Posterior vena cava (tissue), 2 donors: ENCODE measurements at places on chromosomes 2 and 18. TPM values are rescaled to one million over a fixed set of nuclear protein-coding genes. Genes with fewer than 3 reads are reported as not detected.

DNA sequence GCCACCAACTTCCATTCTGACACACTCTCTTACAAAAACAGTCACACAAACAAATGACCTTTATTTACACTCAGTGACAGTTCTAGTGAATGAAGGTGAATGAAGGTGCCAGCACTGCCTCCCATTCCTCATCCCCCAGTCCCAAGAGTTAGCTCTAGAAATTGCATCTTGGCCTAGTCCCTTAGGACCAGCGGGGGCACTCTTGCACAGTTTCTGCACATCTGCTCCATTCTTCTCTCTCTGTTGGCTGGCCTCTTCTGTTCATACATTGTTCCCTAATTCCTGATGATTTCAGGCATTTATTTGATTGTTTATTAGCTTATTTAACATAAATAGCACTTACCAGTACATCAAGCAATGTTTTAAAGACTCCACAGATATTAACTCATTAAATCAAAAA lies 30.9 kb downstream of the GAREM1 start:
- DNase-seq, result no peak

GRCh38 chr2:215535741-215536140 lies 99.9 kb upstream of the FN1 start:
- DNase-seq, result no peak

CRYGC gene
- not detected for total RNA-seq

DNA sequence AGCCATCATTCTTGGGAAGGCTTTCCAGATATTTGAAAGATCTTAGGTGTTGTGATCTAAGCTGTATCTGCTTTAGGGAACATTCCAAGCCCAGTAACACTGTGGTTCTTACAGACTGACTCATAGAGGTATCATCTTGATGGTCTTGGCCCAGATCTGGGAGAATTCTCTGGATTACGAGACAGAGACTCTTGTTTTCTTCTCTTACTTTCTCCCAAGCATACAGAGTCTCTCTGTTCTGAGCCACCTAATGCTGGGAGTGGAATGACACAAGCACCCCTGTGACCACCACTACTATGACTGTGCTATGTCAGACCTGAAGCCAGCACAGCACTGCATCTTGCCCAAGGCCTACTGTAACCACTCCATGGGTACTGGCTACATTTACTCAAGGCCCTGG lies 81.0 kb upstream of the EPAS1 start:
- no peak for DNase-seq

GNLY gene
- total RNA-seq, result 5.3 TPM

DNA sequence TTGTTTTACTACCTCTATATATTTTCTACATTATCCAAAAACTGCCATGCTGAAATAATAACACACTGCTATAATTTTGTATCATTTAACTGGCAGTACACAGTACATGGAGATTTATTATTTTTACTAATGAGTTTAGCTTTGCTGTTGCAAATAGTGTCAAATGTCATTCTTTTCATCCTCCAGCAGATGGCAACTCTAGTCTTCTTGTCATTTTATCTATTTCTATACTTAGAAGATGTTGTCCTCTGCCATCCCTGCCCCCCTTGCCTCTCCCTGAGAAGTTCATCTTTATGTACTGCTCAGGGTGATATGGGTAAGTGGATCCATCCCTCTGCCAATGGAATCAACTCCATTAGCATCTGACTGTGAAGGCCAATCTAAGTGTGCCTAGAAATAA lies 21.7 kb upstream of the LRRTM1 start:
- no peak for DNase-seq

- DNase-seq, result no peak
Measured at GRCh38 chr18:63187791-63188460, 131.6 kb downstream of the BCL2 start.

- DNase-seq, result peak; percentile 16
Measured at GRCh38 chr2:72090271-72090720, 57.4 kb downstream of the CYP26B1 start.

DNA sequence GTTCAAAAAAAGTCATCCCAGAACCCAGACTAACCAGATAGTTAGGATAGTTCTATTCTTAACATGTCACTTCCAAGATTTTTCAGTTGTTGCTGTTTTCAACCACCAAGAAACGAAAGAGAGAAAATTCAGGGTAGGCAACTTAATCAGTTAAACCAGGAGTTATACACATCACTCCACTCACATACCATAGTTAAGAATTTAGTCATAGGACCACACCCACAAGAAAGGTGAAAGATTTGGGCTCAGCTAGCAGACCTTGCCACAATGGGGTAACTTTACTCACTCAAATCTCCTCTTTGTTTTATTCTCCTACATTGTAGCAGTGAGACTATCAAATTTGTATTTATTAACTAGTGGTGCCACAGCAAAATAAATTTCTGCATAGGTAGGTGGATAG lies 473.6 kb downstream of the NUP35 start:
- DNase-seq, result no peak

DNA sequence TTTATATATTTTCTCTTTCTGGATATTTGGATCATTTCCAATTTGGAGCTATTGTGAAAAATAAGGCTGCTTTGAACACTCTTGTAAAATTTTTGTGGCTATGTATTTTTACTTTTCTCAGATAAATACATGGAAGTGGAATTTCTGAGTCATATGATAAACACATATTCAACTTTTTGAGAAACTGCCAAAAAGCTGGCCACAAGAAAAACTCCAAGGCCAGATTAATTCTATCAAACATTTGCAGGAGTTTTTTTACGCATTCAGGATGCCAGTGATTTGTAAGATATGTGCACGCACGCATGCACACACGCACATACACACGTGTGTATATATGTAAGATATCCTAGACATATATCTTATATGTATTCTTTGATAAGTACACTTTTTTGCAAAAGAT lies 477.5 kb upstream of the SPHKAP start:
- DNase-seq, result no peak

BUB1 gene
- 0.57 TPM for total RNA-seq

MFF gene
- 52.2 TPM for total RNA-seq

DNA sequence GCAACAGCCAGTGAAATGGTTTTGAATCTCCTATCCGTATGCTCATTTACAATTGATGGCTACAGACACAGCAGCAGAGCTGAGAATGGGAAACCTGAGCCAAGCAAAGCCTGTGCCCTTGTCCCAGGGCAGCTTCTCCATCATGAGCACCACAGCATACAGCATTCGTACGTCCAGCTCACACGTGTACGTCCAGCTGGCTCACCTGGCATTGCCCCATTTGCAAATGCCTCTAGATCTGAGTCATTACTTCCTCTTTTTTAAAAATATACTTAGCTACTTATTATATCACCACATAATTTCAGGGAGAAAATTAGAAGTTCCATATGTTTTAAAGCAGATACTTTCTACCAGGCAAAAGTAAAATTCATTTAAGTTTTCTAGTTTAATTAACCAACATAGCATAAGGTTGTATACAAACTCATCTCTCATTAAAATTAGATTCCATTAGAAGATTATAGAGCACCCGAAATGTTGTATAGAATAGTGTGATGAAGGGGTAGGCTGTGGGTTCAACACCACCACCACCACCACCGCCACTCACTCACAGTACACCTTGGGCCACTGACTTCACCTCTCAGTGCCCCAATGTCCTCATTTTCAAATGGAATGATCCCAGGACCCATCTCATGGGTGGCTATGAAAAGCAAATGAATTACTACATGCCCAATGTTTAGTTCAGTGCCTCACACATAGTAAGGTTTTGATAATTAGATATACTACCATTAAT lies 31.4 kb upstream of the TMEM177 start:
- no peak for DNase-seq

GRCh38 chr2:86623043-86623493 lies 597 bp downstream of the RNF103 start:
- peak; percentile 88 for DNase-seq

DNA sequence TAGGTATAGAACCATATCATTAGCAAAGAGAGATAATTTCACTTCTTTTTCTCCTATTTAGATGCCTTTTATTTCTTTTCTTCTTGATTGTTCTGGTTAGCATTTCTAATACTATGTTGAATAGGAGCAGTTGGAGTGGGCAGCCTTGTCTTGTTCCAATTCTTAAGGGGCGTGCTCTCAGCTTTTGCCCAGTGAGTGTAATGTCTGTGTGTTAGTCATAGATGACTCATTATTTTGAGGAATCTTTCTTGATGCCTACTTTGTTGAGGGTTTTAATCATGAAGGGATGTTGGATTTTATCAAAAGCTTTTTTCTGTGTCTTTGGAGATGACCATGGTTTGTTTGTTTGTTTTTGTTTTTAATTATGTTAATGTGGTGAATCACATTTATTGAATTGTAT lies 1453.1 kb upstream of the SLC39A10 start:
- DNase-seq, result no peak

EPB41L5 gene
- 11.5 TPM for total RNA-seq

DNA sequence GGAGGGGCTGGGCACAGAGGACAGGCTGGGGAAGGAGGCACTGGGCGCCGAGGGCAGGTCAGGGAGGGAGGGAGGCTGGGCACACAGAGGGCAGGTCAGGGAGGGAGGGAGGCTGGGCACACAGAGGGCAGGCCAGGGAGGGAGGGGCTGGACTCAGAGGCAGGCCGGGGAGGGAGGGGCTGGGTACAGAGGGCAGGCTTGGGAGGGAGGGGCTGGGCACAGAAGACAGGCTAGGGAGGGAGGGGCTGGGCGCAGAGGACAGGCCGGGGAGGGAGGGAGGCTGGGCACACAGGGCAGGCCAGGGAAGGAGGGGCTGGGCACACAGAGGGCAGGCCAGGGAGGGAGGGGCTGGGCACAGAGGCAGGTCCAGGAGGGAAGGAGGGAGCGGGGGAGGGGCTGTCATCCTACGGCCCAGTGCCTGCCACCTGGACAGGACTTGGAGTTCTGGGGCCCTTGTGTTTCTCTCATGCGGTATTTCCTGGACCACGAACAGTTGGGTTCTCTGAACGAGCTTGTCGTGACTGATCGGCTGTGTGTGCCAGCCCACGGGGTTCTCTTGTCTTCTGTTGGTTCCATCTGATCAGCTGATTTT lies 46.7 kb upstream of the KCNG2 start:
- DNase-seq, result peak; percentile 72

DNA sequence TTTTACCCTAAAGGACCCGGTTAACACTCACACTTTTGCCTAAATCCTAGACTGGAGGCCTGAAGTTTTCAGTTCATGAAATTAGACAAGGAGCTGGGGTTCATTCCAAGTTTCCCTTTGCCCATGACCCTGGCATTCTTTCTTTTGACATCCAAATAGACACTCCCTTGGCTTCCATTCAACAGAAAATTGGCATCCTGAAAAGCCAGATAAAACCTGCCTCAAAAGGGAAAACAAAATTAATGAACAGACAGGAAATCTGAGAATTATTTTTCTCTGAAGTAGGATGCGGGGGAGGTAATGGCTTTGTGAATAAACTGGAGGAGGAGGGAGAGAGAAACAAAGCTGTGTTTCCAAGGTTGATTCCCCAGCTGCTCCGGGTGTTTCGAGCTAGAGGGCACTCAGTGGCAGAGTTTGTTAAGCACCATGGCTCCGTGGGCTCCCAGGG lies 41.0 kb downstream of the SPP2 start:
- DNase-seq, result no peak

- peak; percentile 95 for DNase-seq
Measured at GRCh38 chr2:19801367-19802080, 100.3 kb downstream of the TTC32 start.

CYP1B1 gene
- 90.9 TPM for total RNA-seq

DNA sequence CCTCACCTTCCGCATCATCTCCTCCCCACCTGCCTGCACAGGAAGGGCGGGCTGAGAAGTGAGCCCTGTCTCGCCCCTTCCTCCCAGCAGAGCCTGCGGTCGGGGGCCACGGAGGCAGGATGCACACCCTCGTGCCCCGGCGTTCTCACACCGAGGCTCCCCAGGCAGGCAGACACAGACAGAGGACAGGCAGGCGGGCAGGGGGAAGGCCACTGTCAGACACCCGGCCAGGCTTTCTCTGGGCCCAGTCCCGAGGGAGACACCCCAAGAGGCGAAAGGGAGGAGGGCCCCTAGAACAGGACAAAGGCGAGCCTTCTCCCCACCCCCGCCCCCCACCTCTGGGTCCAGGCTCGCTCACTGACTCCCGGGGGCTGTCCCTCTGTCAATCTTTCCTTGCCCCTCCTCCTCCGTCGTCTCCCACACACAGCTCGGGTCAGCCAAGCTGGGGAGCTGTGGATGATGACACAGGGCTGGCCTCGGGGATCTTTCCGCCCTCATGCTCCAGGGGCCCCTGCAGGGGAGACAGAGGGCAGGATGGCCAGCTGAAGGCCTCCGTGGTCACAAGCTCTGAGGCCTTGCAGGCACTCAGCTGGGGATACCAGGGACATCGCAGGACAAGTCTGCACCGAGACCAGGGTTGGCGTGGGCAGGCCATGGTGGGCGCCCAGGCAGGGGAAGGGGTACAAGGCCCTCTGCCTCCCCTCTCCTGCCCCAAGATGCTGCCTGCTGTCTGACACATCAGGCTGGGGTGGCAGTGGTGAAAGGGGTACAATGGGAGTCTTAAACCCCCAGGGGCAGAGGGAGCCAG lies 24.9 kb downstream of the BIN1 start:
- no peak for DNase-seq

DNA sequence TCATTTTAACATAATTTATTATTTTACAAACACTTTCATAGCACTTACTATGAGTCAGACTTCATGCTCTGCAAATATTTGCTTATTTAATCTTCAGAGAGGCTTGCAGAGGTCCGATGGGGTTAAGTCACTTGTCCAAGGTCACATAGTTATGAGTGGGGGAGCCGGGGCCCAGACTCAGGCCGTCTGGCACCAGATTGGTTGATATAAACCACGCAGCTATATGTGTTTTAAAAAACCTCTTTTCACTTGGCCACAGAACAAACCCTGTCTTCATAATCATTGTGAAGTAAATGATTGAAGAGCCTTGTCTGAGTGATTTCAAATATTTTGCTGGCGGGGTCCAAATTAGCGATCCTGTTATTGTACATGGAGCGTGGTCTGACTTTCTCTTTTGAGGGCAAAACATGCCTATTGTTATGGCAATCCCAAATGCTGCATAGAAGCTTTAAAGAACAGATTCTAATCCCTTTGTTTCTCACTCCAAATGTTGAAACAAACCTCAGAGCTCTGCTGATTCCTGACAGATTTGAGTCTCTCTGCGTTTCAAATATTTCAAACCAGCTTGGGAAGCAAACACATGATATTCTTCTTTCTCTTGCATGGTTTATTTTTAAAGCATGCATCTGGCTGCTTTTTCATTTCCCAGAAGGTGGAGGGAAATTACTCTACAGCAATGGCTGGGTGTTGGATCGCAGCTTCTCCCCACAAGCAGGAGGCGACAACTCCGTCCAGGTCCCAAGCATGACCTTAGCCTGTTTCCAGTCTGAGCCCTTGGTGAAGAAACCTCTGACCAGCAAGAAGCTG lies 142.4 kb downstream of the DDX1 start:
- no peak for DNase-seq

DNA sequence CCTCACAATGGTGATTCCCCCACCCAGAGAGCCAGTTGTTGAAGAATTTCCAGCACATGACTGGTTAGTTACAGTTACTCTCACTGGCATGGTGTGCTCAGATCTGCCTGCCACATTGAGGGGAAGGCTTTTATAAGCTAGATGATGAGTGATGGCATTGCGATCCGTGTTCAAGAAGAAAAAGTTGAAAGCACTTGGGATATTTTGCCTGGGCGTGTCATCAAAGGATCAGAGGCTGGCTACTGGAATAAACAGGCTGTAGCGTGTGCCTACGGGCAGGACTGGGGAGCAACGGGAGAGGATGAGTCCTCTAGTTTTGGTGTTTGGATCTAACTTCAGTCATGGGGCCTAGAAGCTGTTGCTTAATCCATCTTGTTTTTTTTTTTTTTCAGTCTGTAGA lies 175.0 kb downstream of the SETBP1 start:
- DNase-seq, result no peak

DNPEP gene
- total RNA-seq, result 44.0 TPM

EMILIN1 gene
- total RNA-seq, result 323 TPM
